ENCODE measurements at places on chromosomes 4 and X. TPM values are rescaled to one million over a fixed set of nuclear protein-coding genes. Genes with fewer than 3 reads are reported as not detected.

DNA sequence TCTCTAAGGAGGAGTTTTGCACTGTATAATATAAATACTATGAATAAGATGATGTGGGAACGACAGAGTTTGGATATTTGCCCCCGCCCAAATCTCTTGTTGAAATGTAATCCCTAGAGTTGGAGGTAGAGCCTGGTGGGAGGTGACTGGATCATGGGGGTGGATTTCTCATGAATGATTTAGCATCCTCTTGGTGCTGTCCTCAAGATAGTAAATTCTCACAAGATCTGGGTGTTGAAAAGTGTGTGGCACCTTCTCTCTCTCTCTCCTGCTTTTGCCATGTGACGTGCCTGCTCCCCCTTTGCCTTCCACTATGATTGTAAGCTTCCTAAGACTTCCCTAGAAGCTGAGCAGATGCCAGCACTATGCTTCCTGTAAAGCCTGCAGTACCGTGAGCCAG lies 241.6 kb upstream of the ETNPPL start:
- no peak for DNase-seq

DNA sequence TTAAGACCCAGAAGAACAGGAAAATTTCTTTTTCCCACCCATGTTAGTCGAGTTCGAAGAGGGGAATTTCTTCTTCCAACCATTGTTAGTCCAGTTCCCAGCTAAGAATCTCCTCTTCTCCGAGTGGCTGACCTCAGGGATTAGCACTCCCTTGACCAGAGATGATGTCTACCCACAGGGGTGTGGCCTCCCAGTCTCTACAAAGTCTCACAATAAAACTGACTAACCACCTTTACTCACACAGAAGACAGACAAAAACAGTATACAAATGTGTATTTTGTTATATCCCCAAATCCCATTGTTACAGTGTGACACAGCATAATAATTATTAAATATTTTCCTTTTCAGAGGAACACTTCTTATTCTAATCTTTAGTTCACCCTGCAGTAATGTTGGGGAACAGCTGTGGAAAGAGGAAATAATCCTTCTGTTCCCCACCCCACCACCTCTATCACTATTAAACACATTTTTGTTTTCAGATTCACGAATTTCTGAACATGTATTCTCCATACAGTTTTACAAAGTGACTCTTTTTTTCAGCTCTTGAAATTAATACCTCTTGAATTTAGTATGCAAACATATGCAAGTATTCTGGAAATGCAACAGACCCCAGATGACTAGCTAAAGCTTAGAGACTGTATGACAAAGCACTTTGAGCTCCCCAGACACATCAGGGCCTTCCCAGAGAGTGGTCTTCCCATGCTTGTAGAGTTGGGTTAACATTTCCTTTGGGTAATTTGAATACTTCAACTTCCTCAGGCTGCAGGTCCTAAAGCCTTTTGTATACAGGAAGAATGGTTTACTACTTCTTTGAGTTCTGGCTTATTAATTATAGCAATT lies 62.5 kb upstream of the NFKB1 start:
- DNase-seq, result no peak

- DNase-seq, result no peak
These were observed 4.0 kb downstream of the DUSP9 start for GRCh38 chrX:153650959-153651358.

DNA sequence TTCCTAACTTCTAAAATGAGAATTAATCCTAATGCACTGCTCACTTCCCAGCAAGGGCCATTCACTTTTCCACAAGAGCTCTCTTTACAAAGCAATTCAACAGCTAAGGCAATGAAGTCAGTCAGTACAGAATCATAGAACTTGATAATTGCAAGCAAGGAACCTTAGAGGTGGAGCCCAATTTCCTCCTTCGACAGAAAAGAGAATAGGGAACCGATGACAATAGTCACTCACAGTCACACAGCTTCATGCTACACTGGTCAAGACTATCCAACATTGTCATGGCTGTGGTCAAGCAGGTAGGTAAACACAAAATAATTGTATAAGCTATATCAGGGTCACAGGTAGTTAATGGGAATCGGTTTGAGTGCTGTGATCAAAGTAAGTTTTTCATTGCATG lies 90.0 kb downstream of the ELOVL6 start:
- DNase-seq, result no peak

GRCh38 chrX:107731831-107732502 lies 43.6 kb downstream of the TSC22D3 start:
- peak; percentile 94 for DNase-seq

DNA sequence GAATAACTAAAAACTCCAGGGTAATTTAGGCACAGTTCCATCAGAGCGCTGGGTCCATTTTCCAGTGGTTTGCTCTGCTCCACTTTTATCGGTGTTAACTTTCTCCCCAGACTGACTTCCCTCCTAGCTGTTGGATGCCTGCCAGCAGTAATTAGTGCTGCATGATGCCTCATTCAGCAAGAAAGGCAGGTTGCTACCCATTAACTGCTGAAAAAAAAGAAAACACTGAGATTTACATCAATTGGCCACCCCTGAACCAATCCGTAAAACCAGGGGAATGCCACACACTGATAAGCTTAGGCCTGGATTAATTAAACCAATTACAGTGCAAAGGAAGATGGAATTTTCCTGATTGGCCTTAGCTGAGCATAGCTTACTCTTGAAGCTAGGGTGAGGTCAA lies 182.4 kb upstream of the CXXC4 start:
- no peak for DNase-seq

DNA sequence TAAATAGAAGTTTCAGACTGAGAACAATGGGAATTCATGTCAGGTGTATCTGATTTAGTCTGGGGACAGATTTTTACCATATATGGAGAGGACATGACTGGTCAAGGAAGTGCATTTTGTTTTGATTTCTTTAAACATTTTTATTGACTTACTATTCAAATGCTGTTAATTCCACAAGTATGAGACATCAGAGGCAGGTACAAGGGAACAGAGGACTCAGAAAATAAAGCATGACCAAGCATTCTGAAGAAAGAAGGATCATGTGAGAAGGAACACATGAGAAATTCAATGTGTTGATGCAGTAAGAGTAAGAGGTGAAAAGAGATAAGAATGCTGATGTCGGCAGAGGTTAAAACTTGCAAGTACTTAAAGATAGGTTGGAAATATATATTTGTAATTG lies 1452.6 kb downstream of the PCDH7 start:
- DNase-seq, result no peak

DNA sequence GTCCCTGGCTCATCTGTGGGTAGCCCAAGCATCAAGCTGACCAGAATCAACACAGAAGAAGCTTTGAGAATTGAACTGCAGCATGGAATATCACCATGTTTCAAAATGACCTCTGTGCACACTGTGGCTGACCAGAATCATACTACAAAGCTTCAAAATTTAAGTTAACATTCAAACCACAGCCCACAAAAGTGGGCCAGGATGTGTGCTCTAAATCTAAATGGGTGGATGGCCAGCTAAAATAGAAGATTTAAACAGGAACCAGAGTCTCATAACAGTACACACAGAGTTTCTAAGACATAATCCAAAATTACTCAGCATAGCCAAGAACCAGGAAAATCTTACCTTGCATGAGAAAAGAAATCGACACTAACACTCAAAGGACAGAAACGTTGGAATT lies 46.1 kb downstream of the KLF3 start:
- DNase-seq, result no peak

GRCh38 chr4:113758372-113758771 lies 3.2 kb downstream of the CAMK2D start:
- no peak for DNase-seq

- peak; percentile 27 for DNase-seq
These were observed 8.7 kb downstream of the KIAA1210 start for GRCh38 chrX:119118780-119119395.

DNA sequence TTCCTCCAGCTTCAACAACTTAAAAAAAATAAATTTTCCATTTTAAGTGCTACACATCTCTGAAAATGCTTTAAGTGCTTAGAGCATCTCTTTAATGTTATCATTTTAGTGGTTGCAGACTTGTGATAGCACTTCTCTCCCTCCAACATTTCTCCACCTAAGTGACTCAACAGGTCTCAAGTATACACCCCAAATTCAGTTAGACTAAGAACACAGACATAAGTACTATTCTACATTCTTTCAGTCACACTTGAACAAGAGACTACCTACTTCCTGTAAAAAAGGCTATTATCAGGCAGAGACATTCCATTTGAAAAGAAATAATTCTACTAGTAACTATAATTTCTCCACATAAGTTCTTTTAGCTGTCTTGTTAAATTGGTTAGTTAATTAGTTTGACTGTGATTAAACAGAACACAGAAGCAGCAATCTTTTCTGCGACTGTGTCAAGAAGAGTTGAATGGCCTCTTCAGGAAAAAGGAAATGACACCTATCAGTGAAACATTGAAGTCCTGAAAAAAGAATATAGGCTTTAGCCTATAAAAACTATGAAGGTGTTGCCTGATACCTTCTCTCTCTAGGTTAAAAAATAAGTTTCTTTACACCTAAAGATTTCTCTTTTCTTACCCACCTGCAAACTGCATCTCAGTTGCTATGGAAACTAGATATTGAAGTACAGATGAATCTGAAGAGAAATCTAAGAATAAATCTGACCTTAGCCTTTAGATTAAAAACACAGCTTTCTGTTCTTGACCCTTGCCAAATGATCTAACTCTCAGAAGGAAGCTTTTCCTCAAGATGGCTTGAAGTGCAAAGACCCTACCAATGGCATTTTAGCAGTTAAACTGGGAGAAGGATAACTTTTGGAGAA lies 18.0 kb downstream of the NAF1 start:
- DNase-seq, result no peak

DNA sequence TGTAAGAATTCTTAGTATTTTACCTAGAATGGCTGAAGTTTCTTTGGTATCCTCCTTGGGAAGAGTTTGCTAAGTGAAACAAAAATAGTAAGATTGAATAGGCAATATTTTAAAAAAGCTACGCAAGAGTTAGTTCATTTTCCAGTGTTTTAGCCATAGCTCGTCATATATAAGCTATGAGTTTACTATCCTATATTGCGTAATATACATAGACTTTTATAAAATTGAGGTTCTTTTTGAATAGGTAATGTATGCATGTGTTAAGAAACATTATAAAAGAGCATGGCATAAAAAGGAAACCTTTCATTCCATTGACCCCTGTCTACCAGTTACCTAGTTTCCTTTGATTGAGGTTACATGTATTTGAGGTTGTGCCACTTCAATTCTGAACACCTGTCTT lies 67.0 kb downstream of the DACH2 start:
- DNase-seq, result no peak

GRCh38 chr4:73589261-73589847 lies 30.9 kb downstream of the RASSF6 start:
- no peak for DNase-seq

DNA sequence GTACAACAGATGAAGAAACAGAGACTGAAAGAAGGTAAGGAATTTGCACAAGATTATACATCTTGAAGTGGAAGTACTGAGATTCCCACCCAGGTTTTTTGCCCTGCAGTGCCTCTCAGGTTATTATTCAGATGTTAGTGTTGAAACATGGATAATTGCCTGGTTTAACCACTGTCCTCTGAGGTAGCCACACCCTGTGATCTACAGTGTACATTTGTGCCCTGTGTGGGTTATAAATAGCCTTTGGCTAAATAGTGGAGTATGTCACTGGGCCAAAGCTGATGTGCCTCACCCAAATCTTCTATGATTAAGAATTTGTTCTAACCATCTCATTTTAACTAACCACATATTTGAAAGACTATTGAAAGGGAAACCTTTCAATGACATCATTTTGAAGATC lies 5.4 kb upstream of the ASB5 start:
- DNase-seq, result no peak

DNA sequence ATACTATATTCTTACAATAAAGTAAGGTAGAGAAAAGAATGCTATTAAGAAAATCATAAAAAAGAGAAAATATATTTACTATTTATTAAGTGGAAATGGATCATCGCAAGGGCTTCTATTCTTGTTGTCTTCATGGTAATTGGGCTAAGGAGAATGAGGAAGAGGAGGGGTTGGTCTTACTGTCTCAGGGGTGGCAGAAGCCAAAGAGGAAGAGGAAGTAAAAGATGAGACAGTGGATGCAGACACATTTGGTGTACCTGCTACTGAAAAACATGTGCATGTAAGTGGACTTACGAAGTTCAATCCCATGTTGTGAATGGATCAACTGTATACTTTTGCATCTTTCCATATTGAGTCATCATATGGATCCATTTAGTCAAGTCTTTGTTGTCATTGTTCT lies 1502.1 kb upstream of the ADGRL3 start:
- DNase-seq, result no peak

GRCh38 chrX:56978172-56978571 lies 17.2 kb downstream of the SPIN3 start:
- DNase-seq, result peak; percentile 9

The CWH43 gene
- not detected for total RNA-seq

The LEF1 gene
- 0.40 TPM for total RNA-seq

The UGT2B17 gene
- not detected for total RNA-seq

The KLHL4 gene
- total RNA-seq, result 2.6 TPM

The FRG2 gene
- not detected for total RNA-seq

The CDX4 gene
- not detected for total RNA-seq

The CCDC158 gene
- total RNA-seq, result 0.22 TPM

The TNIP3 gene
- not detected for total RNA-seq

The SLITRK4 gene
- total RNA-seq, result 2.0 TPM

The GAGE2A gene
- not detected for total RNA-seq

The BLTP1 gene
- total RNA-seq, result 29.8 TPM

The NIPAL1 gene
- total RNA-seq, result 0.51 TPM

The SMARCA1 gene
- total RNA-seq, result 30.0 TPM

The GLRA2 gene
- total RNA-seq, result not detected

The XK gene
- total RNA-seq, result 7.4 TPM

The ERCC6L gene
- total RNA-seq, result not detected

The MAMLD1 gene
- total RNA-seq, result 3.0 TPM

The PGAM4 gene
- not detected for total RNA-seq

The ALB gene
- total RNA-seq, result 3.3 TPM

All from heart left ventricle (tissue), 16 donors.